ENCODE measurements at places on chromosomes 1 and 21.

GRCh38 chr1:998995-999724, 737 bp downstream of the HES4 start:
- no peak overlapping the region for H3K27ac ChIP-seq
- H3K4me1 ChIP-seq = peaks cover 11% of the 10 kb centered on the region
- DNase-seq = no peak
- H3K4me3 ChIP-seq = no peak overlapping the region
- peaks cover 45% of the 10 kb centered on the region for H3K27me3 ChIP-seq

DNA sequence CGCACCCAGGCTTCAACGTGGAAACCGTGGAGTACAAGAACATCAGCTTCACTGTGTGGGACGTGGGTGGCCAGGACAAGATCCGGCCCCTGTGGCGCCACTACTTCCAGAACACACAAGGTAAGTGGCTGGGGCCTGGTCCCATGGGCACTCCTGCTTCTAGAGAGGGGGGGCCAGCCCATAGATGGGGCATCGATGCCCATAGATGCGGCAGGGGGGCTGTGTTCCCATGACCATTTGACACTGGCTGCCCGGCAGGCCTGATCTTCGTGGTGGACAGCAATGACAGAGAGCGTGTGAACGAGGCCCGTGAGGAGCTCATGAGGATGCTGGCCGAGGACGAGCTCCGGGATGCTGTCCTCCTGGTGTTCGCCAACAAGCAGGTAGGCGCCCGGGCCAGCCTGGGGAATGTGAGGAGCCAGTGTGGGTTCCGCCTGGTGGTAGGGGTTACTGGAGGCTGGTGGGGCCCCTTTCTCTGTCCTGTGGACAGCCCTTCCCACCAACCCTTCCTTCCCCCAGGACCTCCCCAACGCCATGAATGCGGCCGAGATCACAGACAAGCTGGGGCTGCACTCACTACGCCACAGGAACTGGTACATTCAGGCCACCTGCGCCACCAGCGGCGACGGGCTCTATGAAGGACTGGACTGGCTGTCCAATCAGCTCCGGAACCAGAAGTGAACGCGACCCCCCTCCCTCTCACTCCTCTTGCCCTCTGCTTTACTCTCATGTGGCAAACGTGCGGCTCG, 5.6 kb downstream of the C1orf35 start:
- peaks cover 24% of the 10 kb centered on the region for H3K4me1 ChIP-seq
- H3K27ac ChIP-seq = peak overlapping the region; percentile 35
- no peaks in the 10 kb centered on the region for H3K27me3 ChIP-seq
- peaks cover 52% of the 10 kb centered on the region for H3K36me3 ChIP-seq
- DNase-seq = no peak

DNA sequence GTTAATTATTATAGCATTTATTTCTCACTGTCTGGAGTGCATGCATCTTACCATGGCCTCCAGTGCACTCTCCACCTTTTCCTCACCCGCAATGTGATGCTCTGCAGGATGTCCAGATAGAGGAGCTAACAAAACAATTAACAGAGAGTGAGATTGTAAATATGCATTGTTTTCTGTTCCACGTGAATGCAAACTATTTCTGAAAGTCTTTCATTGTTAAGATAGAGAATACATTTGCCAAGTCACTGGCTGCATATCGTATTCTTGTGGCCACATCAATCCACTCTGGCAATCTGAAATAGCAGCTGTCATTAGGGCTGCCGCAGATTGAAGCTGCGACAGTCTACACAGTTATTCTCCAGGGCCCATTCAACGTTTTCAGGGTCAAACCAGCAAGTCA, 143.8 kb downstream of the DUSP10 start:
- H3K36me3 ChIP-seq = no peaks in the 10 kb centered on the region
- H3K4me1 ChIP-seq = no peaks in the 10 kb centered on the region
- no peak for DNase-seq
- no peaks in the 10 kb centered on the region for H3K27me3 ChIP-seq

DNA sequence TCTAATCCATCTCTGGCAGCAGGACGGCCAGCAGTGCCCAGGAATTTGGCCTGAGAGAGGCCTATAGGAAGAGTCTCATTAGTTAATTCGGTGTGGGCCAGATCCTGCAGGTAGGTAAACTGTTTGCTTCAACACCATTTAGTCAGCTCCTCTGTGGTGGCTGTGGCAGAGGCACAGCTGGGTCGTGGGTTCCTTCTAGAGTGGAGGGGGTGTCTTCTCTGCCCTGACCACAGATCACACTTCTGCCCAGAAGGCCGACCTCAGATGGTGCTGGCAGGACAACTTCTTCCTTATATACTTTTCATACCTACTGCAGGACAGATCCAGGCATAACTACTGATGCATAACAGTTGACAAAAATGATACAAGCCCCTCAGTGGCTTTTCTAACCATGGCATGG, 281.4 kb downstream of the RPS6KC1 start:
- H3K36me3 ChIP-seq = no peaks in the 10 kb centered on the region
- H3K27ac ChIP-seq = no peak overlapping the region
- peaks cover under 1% of the 10 kb centered on the region for H3K27me3 ChIP-seq
- no peak for DNase-seq

GRCh38 chr1:102776071-102776470, 332.3 kb downstream of the COL11A1 start:
- H3K27ac ChIP-seq = no peak overlapping the region
- no peak overlapping the region for H3K4me3 ChIP-seq
- DNase-seq = no peak
- H3K36me3 ChIP-seq = no peaks in the 10 kb centered on the region

- peaks cover 49% of the 10 kb centered on the region for H3K4me1 ChIP-seq
- H3K36me3 ChIP-seq = peaks cover 16% of the 10 kb centered on the region
- no peak for DNase-seq
- no peaks in the 10 kb centered on the region for H3K27me3 ChIP-seq
Observed at GRCh38 chr1:52057876-52058415, 1.9 kb downstream of the BTF3L4 start.

GRCh38 chr1:48223366-48224240, 1.1 kb downstream of the SLC5A9 start:
- H3K4me3 ChIP-seq = no peak overlapping the region
- no peak for DNase-seq
- H3K27me3 ChIP-seq = no peaks in the 10 kb centered on the region
- no peaks in the 10 kb centered on the region for H3K36me3 ChIP-seq
- no peaks in the 10 kb centered on the region for H3K4me1 ChIP-seq
- H3K27ac ChIP-seq = no peak overlapping the region

DNA sequence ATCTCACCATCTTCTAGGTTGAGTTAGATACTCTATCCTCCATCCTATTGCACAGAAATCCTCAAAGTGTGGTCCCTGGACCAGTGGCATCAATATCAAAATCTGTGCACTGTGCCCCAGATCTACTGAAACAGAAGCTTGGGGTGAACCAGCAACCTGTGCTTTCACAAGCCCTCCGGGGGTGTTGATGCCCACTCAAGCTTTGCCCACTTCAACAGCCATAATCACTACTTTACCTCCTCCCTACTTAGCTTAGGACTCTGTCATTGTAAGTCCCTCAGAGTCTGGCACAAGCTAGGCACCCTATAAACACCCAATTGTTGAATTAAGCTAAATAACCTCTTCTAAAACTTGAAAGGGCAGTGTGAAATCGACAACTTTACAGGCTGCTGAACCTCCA, 144.2 kb upstream of the SOD1 start:
- no peaks in the 10 kb centered on the region for H3K36me3 ChIP-seq
- peaks cover 7% of the 10 kb centered on the region for H3K4me1 ChIP-seq
- peaks cover 2% of the 10 kb centered on the region for H3K27me3 ChIP-seq
- DNase-seq = no peak

DNA sequence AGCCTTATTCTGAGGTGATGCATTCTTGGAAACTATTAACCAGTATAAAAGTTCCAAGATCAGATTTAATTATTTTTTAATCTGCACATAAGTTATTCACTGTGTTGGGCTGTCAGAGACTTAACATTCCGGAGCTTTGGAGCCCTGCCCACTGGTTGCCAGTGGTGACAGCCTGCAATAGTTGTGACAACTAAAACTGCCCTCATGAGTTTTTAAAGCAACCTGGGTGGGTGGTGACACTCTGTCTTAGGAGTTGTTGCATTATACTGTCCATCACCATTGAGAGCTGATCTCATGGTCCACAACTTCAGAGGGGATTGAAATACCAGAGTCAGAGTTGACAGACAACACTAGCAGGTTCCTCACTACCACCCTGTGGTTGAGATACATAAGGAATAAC, 653.9 kb upstream of the USP24 start:
- H3K27me3 ChIP-seq = peaks cover 3% of the 10 kb centered on the region
- no peaks in the 10 kb centered on the region for H3K4me1 ChIP-seq
- no peaks in the 10 kb centered on the region for H3K36me3 ChIP-seq
- DNase-seq = no peak

- no peaks in the 10 kb centered on the region for H3K4me1 ChIP-seq
- no peak overlapping the region for H3K27ac ChIP-seq
- no peak for DNase-seq
- peaks cover 1% of the 10 kb centered on the region for H3K36me3 ChIP-seq
Observed at GRCh38 chr1:55888685-55889317, 673.6 kb upstream of the USP24 start.

GRCh38 chr1:205470131-205470530, 14.3 kb upstream of the BLACAT1 start:
- no peak overlapping the region for H3K4me3 ChIP-seq
- no peak for DNase-seq
- no peak overlapping the region for H3K27ac ChIP-seq
- H3K27me3 ChIP-seq = peaks cover 63% of the 10 kb centered on the region

GRCh38 chr1:3668148-3668547, 15.8 kb downstream of the TP73 start:
- no peak overlapping the region for H3K27ac ChIP-seq
- no peak for DNase-seq
- peaks cover 11% of the 10 kb centered on the region for H3K27me3 ChIP-seq
- H3K36me3 ChIP-seq = no peaks in the 10 kb centered on the region
- no peaks in the 10 kb centered on the region for H3K4me1 ChIP-seq
- no peak overlapping the region for H3K4me3 ChIP-seq

GRCh38 chr1:101235696-101236515, 913 bp upstream of the S1PR1 start:
- H3K4me3 ChIP-seq = peak overlapping the region; percentile 96
- DNase-seq = peak; percentile 70
- H3K27ac ChIP-seq = peak overlapping the region; percentile 98
- peaks cover 57% of the 10 kb centered on the region for H3K4me1 ChIP-seq
- no peaks in the 10 kb centered on the region for H3K27me3 ChIP-seq
- peaks cover 37% of the 10 kb centered on the region for H3K36me3 ChIP-seq

DNA sequence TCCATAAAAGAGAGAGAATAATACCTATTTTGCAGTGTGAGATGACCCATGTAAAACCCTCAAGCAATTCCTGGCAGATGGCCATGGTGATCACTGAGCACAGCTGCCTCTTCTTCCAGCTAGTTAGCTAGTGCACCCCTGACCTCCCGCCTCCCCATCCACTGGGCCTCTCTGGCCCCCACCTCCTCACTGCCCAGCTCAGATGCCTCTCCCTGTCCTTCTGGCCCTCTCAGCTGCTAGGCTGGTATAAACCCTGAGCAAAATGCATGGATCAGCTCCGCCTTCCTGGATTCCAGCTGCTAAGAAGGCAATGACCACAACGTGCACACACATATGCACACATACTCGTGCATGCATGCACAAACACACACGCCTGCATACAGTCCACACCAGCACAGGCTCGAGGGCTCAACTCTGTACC, 117.2 kb downstream of the DMRTB1 start:
- H3K36me3 ChIP-seq = no peaks in the 10 kb centered on the region
- no peak overlapping the region for H3K4me3 ChIP-seq
- no peak for DNase-seq
- no peaks in the 10 kb centered on the region for H3K4me1 ChIP-seq

- H3K4me3 ChIP-seq = no peak overlapping the region
- no peaks in the 10 kb centered on the region for H3K27me3 ChIP-seq
- peaks cover 9% of the 10 kb centered on the region for H3K36me3 ChIP-seq
- no peak overlapping the region for H3K27ac ChIP-seq
- peaks cover 69% of the 10 kb centered on the region for H3K4me1 ChIP-seq
- DNase-seq = no peak
Observed at GRCh38 chr1:18943162-18943561, 13.3 kb downstream of the IFFO2 start.

DNA sequence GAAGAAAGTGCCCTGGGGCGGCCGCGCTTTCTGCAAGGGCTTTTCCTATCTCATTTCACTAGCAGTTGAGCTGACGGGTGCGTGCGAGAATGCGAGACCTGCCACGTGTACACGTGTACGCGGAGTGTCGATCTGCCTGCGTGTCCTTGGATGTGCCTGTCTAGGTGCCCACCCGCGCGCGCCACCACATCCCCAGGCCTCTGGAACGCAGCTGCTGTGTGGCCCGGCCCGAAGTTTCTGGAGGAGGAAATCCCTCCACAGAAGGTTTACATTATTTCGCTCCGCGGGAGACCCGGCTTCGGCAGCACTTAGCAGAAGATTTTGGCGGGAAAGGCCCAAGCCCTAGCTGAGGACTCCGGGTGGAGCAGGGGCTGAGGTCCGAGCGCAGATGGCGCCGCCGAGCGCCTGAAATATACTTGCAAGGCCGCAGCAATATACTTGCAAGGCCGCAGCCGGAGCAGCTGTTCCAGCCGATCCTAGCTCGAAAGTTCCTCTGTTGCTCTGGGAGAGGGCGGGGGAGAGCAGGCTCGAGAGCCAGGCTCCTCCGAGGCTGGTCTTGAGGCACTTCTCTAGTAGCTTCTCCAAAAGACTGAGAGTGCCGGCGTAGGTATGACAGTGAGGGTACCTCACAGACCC, 3.9 kb downstream of the TBX15 start:
- H3K36me3 ChIP-seq = peaks cover 14% of the 10 kb centered on the region
- H3K27me3 ChIP-seq = peaks cover 90% of the 10 kb centered on the region
- H3K4me3 ChIP-seq = peak overlapping the region; percentile 25
- DNase-seq = no peak
- H3K4me1 ChIP-seq = peaks cover 31% of the 10 kb centered on the region

DNA sequence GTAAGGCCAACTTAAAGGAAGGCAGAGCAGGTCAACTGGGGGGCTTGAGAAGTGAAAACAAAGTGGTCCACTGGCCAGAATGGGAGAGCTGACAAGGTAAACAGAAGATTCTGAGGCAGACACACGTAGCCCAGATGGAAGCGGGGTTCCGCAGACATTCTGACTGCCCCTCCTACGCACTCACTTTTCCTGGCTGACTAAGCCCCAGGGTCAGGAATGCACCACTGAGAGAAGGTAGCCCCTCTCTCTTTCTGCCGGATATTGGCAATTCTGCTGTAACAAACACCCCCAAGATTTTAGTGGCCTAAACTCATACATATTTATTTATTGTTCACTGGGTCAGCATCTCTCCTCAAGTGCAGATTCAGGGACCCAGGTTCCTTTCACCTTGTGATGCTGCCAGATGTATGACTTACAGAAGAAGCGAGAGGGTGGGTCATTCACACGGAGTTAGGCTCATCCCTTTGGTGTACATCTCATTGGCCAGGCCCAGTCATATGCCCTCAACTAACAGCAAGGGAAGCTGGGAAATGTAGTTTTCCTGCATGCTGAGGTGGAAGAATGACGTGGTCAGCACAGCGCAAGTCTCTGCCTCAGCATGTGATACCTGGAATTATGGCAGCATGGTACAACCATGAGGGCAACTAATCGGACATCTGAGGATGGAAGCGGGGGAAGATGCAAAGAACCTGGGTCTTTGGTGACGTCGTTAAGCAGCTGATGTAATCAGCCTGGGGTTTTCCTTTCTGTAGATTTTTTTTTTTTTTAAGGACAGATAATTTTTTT, 43.4 kb upstream of the MRPS6 start:
- peak overlapping the region; percentile 9 for H3K4me3 ChIP-seq
- peaks cover 29% of the 10 kb centered on the region for H3K4me1 ChIP-seq
- no peaks in the 10 kb centered on the region for H3K36me3 ChIP-seq
- H3K27ac ChIP-seq = peak overlapping the region; percentile 74
